ENCODE measurements at places on chromosomes 12 and 14. TPM values are rescaled to one million over a fixed set of nuclear protein-coding genes. Genes with fewer than 3 reads are reported as not detected.

GRCh38 chr14:51067295-51067694 lies 27.6 kb downstream of the TRIM9 start:
- no peak for DNase-seq

DNA sequence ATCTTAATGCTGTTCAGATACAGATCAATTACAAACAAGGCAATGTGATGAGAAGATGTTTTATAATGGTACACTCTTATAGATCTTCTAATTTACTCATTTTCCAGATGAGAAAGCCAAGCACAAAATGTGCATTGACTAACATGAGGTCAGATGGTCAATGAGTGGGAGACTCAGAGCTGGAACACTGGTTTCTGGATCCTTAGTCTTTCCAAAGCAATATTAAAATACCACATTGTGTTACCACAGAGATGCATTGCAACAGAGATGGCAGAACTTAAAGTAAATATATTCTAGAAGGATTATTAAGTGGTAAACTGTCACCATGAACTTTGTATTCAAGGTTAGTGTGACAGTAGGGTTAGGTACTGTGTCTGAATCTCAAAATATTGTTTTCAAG lies 113.6 kb downstream of the SLC15A5 start:
- no peak for DNase-seq

- no peak for DNase-seq
These were observed 99.2 kb downstream of the C12orf50 start for GRCh38 chr12:87930033-87930432.

GRCh38 chr14:59870277-59871165 lies at the start of gene RTN1:
Gene RTN1, minus strand, starts transcription at chr14:59870776. Its CDS starts 146 bp downstream, at chr14:59870630.
- peak; percentile 23 for DNase-seq

GRCh38 chr12:54037360-54038283 lies 4.8 kb downstream of the HOXC5 start:
- no peak for DNase-seq

DNA sequence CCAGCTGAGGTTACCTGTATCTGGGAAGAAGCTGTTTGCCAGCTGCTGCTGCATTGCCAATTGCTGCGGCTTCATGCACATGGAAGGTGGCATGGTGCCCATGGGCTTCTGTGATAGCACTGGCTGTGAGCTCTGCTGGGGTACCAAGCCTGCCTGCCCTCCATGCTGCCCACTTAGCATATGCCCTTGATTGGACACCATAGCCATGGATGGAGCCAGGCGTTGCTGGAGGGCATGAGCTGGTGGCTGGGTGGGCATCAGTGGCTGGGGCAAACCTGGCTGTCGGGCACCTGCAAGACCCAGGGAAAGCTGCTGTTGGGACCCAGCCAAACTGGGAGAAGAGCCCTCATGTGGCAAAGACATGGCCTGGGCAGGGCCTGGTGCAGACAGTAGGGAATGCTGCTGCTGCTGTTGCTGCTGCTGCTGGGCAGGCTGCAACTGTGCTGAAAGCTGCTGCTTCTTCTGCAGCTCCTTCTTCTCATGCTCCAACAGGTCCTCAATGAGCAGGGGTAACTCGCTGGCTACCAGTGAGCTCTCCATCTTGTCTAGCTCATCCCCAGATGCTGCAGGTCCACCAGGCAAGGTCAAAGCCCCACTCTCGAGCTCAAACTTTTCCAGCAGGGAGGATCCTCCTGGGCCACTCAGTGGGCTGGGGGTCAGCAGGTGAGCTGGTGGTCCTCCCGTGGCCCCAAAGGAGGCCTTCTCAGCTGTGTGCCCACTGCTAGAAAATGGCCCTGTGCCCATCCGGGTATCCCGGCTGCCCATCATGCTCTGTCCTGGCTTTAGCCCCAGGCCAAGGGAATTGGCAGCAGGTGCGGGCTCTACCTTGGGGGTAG lies 18.8 kb upstream of the PRKAG1 start:
- DNase-seq = no peak

DNA sequence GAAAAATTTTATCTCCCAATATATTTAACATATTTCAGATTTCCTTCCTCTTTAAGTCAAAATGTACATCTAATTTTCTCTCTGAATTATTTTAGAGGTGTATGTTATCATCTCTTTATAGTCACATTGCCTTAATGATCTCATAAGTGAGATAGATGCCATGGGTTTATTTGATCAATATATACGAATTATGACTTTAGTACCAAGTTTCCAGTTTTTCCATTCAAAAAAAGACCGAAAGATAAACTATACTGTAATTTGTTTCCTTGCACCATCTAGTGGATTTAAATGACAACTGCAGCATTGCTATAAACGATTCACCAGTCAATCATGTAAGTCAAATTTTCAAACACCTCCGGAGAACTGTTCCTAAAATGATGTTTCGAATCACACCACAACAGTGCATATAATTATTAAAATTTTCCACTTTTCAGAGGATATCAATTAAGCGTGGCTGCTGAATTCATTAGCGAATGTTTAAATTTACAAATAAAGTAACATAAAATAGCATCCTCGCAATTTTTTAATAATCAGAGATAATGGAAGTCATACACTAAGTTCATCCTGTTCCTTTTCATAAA lies 419 bp upstream of the ATXN7L3B start:
- DNase-seq = no peak

The KRT79 gene
- total RNA-seq = not detected

The CLEC4D gene
- total RNA-seq = not detected
